ENCODE measurements at places on chromosomes 5 and 9.

DNA sequence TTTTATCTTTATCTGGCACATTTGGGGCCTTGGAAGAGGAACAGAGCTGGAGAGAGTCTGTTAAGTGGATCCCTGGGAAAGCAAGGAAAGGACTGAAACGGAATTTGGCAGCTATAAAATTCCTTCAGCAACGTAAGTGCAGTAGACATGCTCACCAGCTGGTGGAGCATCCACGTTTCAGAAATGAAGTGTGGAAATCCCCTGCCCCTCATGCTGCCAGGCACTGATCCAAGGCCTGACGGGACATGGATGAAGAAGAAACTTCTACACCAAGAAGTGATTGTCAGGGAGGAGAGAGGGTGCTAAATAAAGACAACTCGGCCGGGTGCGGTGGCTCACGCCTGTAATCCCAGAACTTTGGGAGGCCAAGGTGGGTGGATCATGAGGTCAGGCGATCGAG lies 209.3 kb downstream of the ROR2 start:
- no peak for DNase-seq

DNA sequence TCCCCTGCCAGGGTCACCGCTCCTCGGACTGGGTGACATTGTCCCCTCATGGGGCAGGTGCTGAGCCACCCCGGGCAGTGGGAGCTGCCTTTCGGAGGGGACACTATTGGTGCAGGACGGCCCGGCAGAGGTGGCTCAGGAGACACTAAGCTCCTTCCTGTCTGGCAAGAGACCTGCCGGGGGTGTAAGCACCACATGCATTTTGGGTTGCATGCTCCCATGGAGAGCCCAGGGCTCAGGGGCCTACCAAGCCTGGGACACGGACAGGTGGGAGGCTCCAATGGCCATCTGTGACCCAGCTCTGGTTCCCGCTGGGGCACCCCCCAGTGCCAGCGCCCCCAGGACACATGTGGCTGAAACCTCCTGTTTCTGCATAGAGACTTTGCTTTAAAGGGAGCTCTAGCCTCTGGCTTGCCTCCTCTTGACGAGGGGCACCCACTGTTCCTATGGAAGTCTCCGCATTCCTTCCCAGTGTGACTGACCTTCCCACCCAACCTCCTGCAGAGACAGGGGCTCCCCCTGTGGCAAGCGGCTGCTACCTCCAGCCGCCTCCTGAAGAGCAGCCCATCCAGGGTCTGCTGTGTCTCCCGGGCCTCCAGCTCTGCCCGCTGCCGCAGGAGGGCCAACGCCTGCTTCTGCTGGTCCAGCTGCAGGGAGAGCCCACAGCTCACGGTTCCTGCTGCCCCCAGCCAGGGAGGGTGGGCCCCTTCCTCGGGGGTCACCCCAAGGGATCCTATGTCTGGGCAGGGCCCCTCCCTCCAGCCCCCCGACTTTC lies 28.1 kb downstream of the CCDC187 start:
- no peak for DNase-seq

DNA sequence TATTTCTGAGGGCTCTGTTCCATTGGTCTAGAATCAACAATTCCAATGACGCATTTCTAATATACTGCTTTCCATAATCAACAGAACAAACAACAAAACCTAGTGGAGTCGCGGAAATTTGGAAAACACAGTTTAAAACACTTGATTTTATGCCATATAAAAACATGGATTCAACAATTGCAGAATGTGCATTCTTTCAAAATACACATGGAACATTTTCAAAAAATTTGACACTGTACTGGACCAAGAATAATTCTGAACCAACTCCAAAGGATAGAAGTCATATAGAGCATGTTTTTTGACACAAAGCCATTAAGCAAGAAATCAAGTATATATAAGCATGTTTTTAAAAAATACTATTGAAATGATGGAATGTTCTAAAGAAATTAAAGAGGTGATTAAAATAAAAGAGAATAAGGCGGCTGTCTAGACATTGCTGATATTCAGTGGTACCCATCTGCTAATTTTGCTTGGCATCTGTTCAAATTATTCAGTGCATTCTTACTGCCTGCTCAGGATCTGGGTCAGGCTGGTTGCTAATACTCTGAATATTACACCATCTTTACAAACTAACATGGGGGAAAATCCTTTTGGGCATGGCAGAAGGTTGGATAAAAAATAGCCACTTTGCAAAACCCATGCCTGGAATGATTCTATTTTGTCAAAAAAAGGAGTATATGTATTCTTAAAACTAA lies 221.3 kb downstream of the NPR3 start:
- DNase-seq: no peak

- no peak for DNase-seq
Observed at GRCh38 chr9:87149799-87150198, 202.5 kb upstream of the GAS1 start.

- DNase-seq: no peak
Observed at GRCh38 chr5:143442385-143442784, 38.9 kb upstream of the NR3C1 start.

DNA sequence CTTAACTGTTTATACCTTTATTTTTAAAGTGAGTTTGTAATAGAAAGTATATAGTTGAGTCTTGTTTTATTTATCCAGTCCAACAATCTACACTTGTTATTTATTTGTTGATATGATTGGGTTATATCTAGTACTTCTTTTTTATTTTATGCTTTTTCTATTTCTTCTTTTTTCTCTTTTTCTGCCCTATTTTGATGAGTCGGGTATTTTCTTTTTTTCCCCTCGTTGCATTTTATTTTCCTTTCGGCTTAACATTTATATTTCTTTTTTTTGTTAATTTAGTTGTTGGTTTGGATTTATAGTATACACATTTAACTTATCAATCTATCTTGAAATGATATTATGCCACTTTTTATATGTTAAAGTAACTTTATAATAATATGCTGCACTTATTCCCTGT lies 111.7 kb upstream of the IZUMO3 start:
- DNase-seq: no peak

- DNase-seq: no peak
Observed at GRCh38 chr5:1280177-1281037, 14.5 kb downstream of the TERT start.

- no peak for DNase-seq
Observed at GRCh38 chr5:119512277-119512676, 60.0 kb downstream of the HSD17B4 start.

DNA sequence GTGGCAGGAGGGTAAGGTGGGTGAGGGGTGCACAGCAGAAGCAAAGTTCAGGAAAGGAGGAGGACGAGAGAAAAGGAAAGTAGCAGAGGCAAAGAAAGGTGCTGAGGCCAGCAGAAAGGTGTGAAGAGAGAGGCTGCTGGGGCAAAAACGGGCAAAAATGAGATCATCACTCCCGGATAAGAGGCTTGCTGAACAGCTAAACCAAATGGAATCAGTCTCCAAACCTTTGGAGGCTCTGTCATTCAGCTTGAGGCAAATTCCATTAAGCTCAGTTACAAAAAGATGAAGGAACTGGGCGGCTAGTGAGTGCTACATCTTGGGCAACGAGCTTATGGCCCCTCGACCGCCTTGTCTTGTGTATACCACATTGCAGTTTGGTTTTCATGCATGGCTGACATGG lies 136.4 kb downstream of the FSTL4 start:
- no peak for DNase-seq

DNA sequence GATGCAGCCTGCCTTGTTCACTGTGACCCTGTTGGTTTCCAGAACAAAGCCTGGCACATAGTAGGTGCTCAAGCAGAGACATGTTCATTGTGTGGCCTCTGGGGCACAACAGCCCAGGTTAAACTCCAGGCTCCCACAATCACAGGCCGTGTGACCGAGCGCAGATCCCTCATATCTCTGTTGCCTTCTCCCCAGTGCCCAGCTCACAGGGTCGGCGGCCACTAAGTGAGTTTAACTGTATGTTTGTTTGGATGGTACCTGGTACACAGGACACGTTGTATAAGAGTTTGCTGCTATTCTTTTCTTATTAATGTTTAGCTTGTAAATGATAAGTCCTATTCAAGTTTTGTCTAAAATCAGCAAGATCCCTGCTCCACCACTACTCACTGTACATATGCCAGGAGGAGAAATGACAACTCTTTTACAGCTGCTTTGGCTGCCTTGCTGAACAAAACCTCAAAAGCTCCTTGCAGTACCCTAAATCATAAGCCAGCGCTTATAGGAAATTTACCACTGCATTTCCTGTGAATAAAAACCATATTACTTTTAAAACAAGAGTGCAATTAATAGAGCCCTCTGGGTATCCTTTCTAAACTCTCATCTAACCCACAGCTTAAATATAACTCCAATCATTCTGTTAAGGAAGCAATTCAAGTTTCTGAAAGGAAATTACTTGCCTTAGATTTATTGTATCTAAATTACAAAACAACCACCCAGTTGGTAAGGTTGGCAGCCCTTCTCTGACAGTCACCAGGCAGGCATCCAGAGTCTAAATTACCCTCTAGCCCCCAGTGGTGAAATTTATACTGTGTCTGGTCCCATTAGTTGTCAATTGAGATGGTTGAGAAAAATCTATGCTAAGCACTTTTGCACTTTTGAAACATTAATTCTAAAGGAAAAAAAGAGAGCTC lies 379.4 kb downstream of the SEMA5A start:
- no peak for DNase-seq

GRCh38 chr5:179118338-179118737 lies 58.2 kb downstream of the ZNF354C start:
- DNase-seq: no peak

DNA sequence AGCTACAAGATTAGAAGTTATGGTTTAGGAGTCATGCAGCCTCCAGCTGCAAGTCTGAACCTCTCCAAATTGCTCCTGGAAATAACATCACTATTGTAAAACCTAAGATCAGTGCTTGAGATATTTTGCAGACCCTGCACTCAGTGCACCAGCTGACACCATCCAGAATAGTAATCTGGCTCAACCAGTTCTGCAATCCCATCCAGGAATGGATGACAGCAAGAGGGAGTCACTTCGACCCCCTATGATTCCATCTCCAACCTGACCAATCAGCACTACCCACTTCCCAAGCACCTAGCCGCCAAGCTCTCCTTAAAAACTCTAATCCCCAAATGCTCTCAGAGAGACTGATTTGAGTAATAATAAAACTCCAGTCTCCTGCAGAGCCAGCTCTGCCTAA lies 37.9 kb upstream of the NR4A3 start:
- DNase-seq: no peak

GRCh38 chr5:163735069-163735468 lies 229.7 kb downstream of the MAT2B start:
- DNase-seq: no peak

DNA sequence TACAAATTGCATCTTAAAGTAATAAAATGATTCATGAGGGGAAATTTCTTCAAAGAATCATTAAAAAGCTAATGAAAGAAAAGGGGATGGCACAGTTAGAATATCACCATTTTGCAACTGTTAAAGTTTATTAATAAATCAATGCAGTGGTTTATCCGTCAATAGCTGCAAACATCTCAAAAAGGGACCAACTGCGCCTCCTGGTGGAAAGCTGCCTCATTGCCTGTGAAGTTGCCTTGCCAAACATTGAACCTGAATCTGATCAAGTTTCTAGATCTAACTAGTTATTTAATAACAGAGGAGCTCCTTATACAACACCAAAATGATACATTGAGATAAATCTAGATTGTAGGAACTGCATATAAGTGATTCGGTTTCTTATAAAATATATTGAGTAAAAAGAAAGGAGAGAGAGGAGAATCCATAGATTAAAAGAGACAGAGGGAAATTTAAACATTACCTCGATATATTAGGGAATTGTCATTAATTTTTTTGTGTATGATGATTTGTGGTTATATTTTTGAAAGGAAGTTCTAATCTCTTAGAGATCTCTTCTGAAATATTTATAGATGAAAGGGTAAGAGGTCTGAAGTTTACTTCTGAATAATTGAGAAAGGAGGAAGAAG lies 6.9 kb upstream of the NDUFB6 start:
- DNase-seq: peak; percentile 68

DNA sequence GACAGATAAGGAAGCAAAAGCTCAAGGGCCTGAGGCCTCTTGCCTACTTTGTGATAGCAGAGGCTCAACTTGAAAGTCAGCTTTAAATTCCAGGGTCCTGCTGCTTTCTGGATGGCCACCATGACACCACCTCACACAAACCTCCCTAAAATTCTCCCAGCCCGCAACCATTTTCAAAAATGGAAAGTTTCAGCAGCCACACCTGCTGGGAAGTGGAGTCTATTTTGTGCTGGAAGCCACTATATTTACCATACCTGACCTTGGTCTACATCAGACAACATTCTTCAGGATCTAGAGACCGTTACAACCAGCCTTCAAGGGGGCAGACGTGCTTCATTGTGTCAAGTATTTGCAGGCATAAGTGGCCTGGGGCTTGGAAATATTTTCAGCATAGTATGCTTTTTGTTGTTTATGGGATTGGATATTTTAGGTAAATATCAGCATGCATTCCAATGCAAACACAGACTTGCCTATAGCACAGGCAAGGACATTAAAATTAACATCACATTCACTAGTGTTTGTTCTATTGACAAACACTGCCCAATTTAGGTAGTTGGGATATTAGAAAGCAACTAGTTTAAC lies 50.9 kb downstream of the BOD1 start:
- DNase-seq: no peak

DNA sequence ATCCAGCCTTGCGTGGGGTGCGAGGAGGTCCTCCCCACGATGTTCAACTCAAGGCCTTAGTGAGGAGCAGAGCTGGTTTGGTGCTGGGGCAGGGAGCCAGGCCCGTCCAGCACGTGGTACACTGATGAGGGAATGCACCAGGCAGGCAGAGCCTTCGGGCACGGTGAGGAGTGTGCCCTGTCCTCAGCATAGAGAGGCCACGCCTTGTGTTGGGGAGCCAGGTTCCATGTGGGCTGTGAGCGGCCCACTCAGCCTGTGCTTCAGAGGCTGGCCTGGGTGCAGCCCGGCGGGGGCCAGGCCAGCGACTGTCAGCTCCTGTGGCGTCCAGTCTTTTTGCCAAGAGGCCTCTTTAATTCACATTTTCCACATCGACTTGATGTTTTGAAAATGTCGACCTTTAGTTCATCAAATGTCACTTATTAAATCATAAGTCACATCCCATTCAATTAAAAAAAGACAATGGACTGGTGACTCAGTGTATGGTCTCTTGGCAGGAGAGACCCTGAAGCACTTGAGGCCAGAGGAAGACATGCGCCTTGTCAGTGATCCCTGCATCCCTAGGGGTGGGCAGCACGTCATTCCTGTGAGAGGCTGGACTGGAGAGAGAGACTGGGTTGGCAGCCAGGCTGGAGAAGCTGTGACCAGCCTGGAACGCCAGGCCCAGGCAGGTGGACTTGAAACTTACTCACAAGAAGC lies 21.7 kb downstream of the ERGIC1 start:
- no peak for DNase-seq

- DNase-seq: no peak
Observed at GRCh38 chr9:25702536-25702935, 24.3 kb upstream of the TUSC1 start.

GRCh38 chr9:112434487-112434886 lies 52.1 kb upstream of the KIAA1958 start:
- no peak for DNase-seq

- no peak for DNase-seq
Observed at GRCh38 chr9:38482918-38483592, 58.8 kb upstream of the IGFBPL1 start.

DNA sequence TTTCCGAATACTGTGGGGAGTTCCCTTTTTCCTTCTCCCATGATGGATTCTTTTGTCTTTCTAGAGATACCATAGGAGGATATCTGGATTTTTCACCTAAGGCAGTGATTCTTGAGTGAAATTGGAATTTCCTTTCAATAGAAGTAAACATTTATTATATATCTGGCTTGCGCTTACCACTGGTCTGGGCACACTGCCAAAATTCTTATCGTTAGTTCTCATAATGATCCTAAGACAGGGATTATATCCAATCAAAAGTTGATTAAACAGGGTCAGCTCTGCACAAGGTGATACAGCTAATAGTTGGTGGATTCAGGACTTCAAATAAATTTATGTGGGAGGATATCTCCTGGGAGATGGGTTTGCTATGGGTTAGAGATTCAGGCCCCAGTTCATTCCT lies 9.6 kb downstream of the TLE4 start:
- DNase-seq: no peak
